ENCODE measurements at places on chromosomes 12 and 14.

GRCh38 chr12:76356071-76356470, 7.9 kb upstream of the BBS10 start:
- no peak for DNase-seq

DNA sequence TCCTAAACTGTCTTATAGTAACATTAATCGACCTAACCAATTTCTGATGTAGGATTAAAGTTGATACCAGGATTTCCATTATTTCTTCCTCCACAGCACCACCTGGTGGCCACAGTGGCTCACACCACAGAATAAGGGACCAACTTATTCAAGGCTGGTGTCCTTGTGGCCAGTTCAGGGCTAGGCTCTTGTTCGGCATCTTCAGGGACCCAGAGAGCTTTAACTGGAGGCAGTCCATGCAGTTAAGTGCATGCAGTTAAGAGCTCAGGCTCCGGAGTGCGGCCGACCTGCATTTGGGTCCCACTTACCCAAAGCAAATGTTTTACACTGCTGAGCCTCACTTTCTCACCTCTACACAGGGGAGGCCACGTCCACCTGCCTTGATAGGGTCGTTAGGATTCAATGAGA, 42.0 kb upstream of the GPR68 start:
- DNase-seq, result peak; percentile 37

DNA sequence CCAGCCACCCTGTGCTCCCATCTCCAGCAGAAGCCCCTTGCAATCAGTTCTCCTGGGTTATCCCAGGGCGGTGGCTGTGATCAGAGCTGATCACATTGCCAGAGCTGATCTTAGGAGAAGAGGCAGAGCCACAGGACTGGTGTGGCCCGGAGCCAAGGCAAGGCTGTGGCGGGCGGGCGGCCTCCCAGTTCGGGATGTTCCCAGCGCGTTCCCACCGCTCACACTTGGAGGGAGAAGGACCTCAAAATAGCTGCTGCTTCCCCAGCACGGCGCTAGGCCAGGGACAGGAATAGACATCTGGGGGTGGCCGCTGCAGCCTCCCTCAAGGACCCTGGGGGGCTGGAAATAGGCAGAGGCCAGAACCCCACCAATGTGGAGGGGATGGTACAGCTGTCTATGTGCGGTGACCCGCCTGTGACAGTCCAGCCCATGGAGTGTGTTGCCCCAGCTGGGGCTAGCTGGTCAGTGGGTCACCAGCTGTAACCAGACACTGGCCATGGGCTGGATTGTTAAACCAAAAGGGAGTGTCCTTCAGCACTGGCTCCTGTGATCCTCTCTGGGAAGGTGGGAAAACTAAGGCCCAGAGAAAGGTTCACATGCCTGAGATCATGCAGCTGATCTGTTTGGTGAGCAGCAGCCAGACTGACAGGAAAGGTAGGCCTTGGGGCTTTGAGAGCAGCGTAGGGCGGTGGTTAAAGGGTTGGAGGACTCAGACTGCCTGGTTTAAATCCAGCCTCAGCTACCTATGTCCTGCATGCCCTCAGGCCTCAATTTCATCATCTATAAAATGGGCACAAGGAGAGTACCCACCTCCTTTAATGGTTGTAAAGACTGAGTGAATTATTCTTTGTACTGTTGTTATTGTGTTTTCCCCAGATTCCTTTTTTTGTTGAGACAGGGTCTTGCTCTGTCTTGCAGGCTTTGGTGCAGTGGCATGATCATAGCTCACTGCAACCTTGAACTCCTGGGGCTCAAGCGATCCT, 8.0 kb upstream of the POP5 start:
- no peak for DNase-seq

GRCh38 chr14:76938092-76938500, 90.4 kb downstream of the IRF2BPL start:
- no peak for DNase-seq

GRCh38 chr12:126726481-126727217, 1540.3 kb upstream of the TMEM132C start:
- no peak for DNase-seq

GRCh38 chr14:61516964-61517653, 178.2 kb upstream of the HIF1A start:
- DNase-seq, result no peak

DNA sequence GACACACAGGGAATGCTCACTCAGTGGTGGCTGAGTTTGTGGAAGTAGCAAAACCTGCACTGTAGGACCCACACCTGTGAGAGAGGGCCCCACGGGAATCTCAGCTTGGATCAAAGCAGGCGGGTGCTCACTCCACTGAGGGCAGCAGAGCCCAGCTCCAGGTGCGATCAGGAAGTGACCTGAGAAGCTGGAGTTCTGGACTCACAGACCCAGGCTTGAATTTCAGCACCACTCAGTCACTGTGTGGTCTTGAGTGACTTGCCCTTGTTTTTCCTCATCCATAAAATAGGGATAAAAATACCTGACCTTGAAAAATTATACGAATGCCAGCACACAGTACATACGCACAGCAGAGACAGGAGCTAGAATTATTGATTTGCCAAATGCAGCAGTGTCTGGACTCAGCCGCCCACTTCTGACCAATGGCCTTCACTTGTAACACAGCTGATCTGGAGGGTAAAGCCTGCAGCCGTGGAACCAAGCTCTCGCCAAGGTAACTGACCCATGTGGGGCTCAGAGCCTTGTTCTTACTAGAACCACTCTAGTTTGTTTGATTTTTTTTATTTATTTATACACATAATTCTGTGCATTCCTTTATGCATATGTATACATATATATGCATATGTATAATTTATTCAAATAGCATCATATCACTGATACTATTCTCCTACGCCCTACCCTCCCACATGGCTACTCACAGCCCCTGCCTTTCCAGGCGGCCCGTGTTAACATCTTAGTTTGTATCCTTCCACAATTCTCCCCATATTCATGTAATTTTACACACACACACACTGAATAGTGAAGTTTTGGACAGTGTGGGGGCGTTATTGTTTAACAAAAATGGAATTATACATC, 53.9 kb downstream of the DPF3 start:
- no peak for DNase-seq

GRCh38 chr12:46574847-46575246, 202.3 kb upstream of the SLC38A2 start:
- no peak for DNase-seq

- DNase-seq, result no peak
Observed at GRCh38 chr14:73785336-73785833, 66.2 kb upstream of the PTGR2 start.

Data from stimulated activated naive B cell treated with anti-CD40 and anti-IgM and Interleukin-4, amounts not matched to agents 10 μg/mL and 1 μg/mL and 100 μg/mL, for 72 hours (primary cell).